Stimulated activated CD8-positive, alpha-beta memory T cell treated with anti-CD3 and anti-CD28 coated beads, Interleukin-2, amount 100 ng/mL, for 1 hour (primary cell): ENCODE measurements at places on chromosomes 1 and 21.

- DNase-seq = no peak
Measured at GRCh38 chr1:3386205-3387002, 68.1 kb upstream of the ARHGEF16 start.

DNA sequence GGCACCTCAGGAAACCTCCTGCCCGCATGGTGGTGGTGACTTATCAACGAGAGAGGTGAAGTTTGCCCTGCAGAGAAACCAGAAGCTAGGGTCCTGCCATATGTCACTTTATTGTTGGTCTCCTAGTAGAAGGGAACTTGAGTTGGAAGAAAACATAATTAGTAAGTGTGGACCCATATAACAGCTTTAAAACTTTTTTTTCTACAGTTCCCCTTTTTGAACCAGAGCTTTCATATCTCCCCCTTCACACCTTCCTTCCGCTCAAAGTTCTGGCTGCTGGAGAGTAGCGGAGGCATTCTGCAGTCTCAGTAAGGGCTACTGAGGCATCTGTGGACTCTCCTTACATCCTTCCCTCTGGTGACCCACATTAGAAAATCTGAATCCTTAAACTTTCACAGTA lies 48.9 kb downstream of the PHC2 start:
- DNase-seq = no peak

- DNase-seq = no peak
Measured at GRCh38 chr1:56972976-56973375, 7.2 kb upstream of the C8B start.

DNA sequence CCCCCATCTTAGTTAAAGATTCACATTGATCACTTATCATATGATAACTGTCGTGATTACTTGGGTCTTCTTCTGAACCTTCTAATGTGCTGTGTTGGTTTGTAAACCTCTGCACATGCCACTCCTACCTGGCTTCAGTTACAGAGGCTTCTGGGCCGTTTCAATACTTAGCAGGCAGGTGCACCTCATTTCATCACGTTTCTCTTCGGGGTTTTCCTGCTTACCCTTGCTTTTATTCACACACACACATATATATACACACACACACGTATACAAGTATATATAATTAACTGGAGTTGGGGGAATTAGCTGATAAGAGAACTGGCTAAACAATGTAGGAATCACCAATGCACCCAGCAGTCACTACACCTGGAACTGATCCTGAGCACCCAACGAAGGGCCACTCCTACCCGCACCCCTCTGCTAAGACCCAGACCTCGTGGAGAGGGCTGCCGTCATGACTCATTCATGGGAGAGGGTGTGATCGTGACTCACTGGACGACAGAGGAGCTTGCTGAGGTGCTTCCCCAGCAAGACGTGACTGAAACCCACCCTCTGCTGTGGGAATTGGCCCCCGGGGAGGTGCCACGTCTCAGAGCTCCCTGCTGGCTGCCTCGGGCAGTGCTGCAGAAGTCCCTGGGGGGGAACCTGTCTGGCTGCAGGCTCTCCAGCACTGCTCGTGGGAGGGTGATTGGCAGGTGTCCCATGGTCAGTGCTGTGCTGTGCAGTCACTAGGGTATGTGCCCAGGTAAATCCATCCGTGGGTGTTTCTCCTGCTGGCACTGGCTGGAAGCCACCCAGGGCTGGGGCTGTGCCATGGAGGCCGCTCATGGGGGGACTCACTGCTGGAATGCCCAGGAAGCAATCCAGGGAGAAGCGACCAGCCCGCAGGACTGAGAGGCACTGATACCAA lies 166.6 kb downstream of the DYRK1A start:
- DNase-seq = no peak

GRCh38 chr1:235671992-235672391 lies 22.4 kb upstream of the GNG4 start:
- DNase-seq = no peak

DNA sequence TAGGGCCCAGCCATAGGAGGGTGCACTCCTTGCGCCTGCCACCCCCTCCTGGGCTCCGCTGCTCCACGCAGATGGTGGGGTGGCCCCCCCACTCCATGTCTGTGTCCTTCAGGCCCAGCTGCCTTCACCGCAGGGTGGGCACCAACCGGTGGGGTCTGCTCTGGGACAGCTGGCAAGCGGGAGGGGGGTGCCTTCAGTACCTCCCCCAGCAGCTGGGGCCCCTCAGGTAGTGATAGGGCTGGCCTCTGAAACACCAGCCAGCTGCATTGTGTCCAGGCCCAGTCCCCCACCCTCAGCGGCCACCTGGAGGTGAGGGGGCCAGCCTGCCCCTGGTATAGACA lies 360 bp downstream of the GJC2 start:
- no peak for DNase-seq

- no peak for DNase-seq
Measured at GRCh38 chr1:156691665-156692440, 13.5 kb downstream of the CRABP2 start.

DNA sequence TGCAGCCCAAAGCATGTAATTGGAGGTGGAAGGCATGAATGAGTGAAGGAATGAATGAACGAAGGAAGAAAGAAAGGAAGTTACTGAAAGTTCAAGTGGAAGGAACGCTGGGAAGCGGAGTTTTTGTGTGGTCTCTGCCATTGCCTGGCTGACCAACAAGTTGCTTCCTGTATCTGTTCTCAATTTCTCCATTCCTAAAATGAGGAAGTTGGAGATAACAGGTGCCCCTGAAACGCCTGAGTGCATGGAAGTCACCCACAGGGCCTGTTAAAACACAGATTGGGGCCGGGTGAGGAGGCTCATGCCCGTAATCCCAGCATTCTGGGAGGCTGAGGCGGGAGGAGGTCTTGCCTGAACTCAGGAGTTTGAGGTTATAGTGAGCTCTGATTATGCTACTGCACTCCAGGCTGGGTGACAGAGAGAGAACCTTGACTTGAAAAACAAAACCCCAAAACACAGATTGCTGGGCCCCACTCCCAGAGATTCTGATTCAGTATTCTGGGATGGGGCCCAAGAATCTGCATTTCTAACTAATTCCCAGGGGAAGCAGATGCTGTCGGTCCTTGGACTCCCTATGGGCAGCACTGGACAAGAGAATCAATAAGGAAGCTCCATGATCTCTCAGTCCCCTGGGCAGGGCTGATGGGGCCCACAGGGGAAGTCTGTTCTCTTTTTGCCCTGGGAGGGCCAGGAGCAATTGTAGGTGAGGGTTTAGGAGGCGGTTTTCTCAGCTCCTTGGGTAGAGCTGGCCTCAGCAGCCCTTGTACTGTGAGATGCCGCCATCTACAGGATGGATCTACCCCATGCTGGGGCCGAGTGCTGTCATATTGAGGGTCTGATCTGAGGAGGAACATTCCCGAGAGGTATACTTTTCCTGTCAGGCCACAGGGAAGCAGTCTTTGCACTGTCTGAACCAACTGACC lies 3.3 kb upstream of the CNR2 start:
- DNase-seq = peak; percentile 38

GRCh38 chr21:23452384-23453083 lies 2154.7 kb downstream of the MRPL39 start:
- no peak for DNase-seq

- DNase-seq = no peak
Measured at GRCh38 chr21:33375101-33375644, 28.0 kb upstream of the IFNGR2 start.

DNA sequence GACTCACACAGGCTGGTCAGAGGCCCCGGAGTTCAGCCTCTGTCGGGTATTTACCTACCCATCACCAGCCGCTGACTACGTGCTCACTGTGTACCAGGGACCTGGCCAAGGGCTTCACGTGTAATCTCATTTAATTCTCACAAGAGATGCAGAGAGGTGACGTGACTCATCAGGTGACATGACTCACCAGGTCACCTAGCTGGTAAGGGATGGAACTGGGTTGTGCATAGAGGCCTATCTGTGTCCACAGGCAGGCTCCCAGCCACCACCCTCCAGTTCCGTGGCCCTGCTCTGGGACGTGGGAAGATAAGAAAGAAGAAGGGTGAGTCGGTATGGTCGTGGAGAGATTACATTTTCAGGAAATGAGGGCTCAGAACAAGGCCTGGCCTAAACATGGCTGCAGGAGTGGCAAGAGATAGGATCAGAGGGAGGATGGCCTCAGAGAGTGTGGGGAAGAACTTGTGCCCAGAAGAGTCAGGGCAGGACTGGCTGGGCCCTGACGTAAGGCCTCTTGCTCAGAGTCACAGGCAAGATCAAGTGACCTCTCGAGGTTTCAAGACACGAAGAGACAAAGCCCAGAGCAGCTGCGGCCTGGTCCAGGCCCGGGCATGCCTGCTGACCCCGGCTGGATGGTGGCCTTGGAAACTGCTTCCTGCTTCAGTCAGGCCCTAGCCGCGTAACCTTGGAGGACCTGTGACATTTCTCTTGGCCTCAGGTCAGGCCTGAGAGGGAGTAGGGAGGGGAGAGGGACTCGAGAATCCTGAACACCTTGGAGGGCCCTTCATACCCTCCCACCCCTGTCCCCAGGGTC lies 52.7 kb upstream of the WASF2 start:
- no peak for DNase-seq

- DNase-seq = no peak
Measured at GRCh38 chr21:37670883-37671282, 245.4 kb downstream of the KCNJ6 start.
